ENCODE measurements at places on chromosomes 6 and 20.

GRCh38 chr20:35842361-35842760 lies 70.5 kb downstream of the PHF20 start:
- DNase-seq, result no peak

DNA sequence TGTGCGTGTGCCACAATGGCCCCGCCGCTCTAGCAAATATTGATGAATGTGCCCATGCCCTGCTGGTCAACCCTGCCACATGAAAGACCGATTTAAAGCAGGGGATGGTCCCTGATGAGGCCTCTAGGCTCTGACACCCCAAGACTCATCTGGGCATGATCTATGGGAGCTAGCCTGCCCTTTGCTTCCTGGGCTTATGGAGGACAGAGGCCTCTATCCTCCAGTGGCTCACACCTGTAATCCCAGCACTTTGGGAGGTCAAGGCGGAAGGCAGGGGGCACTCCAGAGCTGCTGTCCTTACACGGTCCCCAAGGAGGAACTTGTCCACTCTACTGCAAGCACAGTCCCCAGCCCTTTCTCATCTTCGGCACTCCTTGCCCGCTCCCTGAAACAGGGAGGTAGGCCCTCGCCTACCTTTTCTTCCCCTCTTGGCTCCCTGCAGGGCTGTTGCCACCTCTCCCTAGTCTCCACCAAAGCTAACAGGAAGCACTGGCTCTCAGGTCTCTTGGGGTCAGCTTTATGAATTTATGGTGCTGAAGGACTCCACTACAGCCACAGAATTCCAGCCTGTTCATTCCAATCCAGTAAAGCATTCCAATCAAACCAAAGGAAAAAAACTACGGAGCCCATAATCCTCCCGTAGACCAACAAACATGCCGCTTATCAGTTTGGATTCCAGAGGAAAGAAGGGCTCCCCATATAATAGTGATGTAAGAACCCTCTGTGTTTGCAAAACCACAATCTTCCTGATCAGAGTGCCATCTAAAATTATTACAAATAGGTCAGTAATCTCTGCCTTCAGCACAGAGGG lies 48.7 kb upstream of the FOXQ1 start:
- no peak for DNase-seq

GRCh38 chr20:24629668-24630067 lies 160.2 kb downstream of the SYNDIG1 start:
- DNase-seq, result no peak

DNA sequence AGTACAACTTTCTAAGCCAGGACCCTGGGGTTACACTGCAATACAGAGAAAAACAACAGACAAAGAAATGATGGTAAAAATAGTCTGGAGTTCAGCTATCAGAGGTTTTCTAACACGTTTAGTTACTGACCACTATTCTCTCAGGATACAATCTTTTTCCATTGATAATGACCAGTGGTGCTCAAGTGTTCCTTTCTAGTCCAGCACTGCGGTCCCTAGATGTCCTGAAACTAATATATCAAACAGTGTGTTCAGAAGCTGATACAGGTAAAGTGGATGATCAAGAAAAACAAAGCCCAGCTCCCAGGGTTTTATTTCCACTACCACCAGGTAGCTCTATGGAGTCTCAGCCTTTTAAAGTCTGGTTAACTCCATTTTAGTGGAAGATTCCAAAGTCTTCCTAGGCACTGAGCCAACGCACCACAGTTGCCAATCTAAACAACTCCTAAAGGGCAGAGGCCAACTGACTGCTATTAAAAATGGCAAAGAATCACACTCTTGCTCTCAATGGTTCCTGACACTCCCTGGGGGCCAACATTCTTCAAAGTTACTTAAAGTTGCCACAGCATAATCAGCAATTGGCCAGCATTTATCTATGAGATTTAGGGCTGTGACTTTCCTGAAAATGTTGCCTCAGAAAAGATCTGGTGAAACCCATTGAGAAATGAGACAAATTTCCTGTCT lies 38.2 kb downstream of the DZANK1 start:
- DNase-seq, result no peak

DNA sequence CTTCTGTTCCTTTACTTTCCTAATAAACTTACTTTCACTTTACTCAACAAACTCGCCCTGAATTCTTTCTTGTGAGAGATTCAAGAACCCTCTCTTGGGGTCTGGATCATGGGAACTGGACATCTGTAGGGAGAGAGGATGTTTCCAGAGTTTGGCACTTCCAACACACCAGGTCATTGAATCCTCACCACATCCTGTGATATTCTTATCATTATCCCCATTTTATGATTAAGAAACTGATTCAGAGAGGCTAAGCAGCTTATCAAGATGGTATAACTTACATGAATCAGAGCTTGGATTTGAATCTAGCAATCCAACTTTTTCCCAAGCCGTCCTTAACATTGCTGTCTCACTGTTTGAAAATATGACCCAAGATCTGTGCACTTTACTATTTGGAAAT lies 15.5 kb downstream of the PPIL6 start:
- no peak for DNase-seq

All from Jurkat, Clone E6-1 (cell line).